Endothelial cell (in vitro differentiated cells): ENCODE measurements at places on chromosomes 5 and 9.

DNA sequence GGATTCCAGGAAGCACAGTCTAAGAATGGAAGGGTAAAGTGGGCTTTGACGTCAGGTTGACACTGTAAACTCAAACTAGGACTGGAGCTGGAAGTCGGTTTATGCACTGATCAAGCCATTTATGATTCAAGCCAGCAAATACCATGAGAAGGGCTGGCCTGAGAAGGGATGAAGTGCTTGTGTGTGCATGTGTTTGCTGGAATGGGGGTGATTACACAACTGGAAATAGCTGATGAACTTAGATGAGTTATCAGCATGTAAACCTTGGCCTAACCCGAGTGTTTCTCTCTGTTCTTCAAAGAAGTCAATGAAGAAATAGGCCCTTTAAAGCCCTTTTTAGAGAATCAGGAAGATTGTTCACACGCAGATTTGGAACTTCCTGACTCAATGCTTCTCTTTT, 287.6 kb downstream of the RFX3 start:
- no peak for DNase-seq

DNA sequence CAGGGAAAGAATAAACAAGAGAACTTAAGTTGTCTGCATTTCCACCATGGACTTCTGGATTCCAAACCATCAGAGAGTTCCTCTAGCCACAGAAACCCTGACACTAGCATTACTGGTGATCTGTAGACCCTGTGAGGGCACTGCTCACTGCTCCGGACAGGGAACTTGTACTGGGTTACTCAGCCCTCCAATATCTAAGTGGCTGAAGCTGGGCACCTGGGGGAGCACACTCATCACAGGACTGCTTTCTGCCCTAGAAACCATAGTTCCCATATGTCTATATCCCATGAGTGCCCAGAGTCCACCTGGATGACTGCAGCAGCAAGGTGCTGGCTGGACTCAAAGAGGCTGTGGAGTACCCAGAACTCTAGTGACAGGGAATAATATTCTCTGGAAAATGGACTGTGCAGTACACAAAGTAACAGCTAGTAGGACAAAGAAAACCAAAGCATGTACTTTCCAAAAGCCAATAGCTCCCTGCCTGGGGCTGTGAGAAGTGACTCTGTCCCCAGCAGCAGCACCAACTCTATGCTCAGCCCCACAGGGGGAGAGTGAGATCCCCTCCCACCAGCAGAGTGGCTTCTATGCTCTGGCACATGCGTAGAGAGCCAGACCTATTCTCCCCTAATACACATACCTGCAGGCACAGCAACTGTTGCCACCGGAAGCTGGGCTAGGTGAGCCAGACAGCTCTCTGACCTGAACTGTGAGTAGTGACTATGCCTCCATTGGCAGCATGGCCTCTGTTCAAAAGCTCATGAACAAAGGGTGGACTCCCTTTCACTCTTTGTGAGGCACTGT, 472.9 kb upstream of the FTMT start:
- DNase-seq, result no peak

DNA sequence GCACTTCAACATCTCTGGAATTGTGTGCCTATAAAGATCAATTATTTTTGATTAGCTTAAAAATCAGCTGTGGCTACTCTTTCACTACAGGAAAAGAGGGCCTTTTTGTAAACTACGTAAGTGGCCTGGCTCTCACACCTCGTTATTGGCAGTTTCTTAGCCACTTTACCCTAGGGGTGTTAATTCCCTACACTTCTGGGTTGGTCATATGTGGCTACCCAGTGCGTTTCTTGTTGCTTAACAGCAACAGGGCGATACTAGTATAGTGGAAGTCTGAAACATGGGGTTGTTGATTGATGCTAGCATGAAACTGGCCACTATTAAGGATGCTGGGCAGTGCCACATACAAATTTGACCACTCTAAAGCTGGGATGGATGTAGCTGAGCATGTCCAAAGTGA, 174.7 kb upstream of the CDH12 start:
- no peak for DNase-seq

DNA sequence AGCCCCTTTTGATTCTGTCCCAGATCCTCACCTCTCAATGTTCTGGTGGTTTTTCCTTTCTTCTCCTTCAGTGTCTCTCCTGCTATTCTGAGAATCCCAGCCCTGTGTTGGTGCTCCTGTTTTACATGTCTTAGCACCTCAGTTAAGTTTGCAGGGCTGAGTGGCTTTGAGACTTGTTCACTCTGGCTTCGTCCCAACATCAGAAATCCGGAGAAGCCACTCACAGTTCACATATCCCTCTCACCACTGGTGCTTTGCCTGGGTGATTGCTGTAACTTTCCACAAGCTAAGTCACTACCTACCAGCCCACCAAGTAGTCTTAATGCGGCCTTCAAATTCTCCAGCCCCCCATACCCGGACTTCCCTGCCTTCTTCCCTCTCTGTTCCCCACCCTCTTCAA, 40.2 kb downstream of the CYFIP2 start:
- no peak for DNase-seq

DNA sequence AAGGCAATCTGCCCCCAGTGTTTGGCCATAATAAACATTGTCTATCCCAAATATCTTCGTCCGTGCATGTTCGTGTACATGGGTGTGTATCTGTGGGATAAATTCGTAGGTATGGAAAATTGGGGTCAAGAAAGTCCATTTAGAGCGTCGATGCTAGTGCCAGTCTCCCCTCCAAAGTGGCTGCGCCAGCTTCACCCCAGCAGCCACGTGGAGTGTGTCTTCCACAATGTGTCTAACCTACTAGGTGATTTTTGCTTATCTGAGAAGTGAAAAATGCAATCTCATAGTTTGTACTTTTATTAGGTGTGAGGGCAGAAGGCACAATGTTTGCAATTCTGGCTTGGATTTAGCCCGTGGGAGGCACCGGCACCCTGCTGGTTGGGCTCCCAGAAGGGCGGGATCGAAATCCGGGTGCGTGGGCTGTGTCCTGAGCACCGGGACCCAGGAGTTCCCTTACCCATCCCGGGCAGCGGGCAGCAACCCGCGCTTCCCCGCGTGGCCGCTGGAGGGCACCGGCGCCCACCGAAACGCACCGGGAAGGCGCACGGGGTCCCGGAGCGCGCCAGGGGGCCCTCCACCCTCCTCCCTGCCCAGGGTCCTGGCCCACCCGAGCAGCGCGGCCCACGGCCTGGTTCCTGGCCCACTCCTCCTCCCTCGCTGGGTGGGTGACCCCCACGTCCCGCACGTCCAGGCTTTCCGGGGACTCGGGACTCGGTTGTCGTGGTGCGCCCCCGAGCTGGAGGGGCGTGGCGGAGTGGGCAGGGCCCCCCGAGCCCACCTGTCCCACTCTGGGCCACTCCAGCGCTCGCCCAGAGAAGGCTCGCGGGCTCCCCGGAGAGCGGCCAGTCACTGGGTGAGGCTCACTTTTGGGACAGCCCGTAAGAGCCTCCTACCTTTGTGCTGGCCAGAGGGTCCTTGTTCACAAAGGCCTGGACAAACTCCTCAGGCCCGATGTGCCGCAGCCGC, 55.4 kb upstream of the RNF130 start:
- peak; percentile 73 for DNase-seq

DNA sequence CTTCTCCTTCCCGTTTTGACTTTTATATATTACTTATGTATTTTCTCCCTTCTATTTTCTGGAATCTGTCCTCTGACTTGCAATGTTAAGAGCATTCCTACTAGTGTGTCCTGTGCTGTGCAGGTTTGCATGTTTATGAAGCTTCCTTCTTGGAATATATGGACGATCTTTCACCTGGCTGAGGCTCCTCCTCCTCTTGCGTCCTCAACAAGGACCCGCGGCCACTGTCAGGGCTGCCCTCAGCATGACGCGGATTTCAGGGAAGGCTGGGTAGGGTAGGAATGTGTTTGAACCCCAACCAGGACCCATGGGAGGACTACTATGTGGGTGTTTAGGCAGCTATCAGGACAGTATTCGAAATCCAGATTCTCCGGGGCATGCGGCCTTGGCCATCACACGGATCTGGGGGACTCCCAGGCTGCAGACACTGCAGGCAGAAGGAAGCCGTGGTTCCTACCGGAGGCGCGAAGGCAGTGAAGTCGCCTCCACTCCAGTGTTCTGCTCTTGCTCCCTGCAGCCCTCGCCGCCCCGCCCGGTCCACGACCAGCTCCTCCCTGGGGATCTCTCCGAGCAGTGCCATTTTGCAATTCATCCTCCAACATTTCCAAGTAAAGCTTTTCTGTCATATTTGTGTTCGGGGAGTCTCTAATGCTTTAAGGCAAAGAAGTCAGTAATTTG, 37.0 kb upstream of the OSMR start:
- no peak for DNase-seq

DNA sequence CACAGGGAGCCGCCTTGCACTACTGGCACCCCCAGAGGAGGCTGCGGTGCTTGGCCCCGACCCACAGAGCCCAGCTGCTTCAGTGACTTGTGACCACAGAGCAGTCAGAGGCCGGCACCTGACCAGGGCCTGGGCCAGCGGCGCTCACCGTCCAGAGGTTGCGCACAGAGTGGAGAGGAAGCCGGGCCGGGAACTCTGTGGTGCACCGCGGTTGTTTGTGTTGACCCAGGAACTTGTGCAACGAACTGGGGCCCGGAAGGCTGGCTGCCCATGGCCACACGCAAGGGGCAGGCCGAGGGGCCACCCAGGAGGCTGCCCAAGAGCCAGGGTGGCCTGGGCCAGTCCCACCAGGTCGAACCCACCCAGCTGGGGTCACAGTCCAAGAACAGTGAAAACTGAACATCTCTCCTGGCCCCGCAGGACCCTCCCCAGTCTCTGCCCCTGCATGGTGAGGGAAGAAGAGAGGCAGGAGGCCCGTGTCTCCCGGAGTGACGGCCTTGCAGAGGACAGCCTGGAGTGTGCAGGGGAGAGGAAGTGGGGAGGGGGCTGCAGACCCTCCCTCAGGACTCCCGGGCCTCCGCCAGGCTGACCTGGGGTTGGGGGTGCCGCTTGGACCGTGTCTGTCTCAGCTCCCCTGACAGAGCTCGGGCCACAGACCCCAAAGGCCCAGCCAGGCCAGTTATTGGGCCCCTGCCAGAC, 42.8 kb upstream of the EGFL7 start:
- DNase-seq, result no peak

GRCh38 chr9:124191691-124192395, 65.9 kb upstream of the NEK6 start:
- DNase-seq, result no peak

GRCh38 chr9:131891598-131891997, 151.7 kb upstream of the RAPGEF1 start:
- DNase-seq, result no peak

- no peak for DNase-seq
Observed at GRCh38 chr5:36304095-36304805, 2.5 kb upstream of the RANBP3L start.

- no peak for DNase-seq
Observed at GRCh38 chr5:156427315-156427714, 100.4 kb downstream of the SGCD start.
